ENCODE measurements at places on chromosomes 12 and 14. TPM values are rescaled to one million over a fixed set of nuclear protein-coding genes. Genes with fewer than 3 reads are reported as not detected.

CYP27B1 gene
- 0.79 TPM for total RNA-seq

CLEC4D gene
- total RNA-seq, result 0.99 TPM

WNT5B gene
- total RNA-seq, result 22.7 TPM

MYF5 gene
- total RNA-seq, result 3.5 TPM
